T-helper 9 cell (primary cell): ENCODE measurements at places on chromosomes 7 and 10.
A peak's percentile ranks its signal among the peaks of the same experiment; 100 is the strongest.

DNA sequence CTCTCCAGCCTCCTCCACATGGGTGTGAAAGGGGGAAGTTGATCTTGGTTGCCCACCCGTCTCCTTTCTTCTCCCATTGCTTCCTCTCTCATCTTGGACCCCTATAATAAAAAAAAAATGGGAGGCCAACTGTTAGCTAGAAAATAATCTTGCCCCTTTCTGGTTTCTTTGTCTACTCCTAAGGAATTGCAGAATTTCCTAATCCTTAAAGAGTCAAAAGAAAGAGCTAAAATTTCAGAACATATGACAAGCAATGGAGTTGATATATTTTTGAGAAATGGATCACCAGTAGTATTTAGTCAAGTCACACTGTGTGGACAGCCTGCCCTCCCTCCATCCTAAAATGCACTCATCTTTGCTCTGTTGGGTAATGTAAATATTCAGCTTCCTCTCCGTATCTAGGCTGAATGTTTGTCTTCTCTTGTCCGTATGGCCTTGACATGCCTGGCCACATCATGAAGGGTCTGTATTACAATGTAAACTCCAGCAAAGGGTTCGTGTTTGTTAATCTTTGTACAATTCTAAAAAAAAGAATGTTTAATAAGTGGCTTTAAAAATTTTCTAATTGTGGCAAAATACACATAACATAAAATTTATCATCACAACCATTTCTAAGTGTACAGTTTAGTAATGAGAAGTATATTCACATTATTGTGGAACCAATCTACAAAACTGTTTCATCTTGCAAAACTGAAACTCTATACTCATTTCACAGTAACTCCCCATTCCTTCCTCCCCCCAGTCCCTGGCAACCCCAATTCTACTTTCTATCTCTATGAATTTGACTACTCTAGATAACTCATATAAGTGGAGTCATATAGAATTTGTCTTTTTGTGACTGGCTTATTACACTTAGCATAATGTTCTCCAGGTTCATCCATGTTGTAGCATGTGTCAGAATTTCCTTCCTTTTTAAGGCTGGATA, 71.5 kb downstream of the ZNF92 start:
- no peak for DNase-seq

DNA sequence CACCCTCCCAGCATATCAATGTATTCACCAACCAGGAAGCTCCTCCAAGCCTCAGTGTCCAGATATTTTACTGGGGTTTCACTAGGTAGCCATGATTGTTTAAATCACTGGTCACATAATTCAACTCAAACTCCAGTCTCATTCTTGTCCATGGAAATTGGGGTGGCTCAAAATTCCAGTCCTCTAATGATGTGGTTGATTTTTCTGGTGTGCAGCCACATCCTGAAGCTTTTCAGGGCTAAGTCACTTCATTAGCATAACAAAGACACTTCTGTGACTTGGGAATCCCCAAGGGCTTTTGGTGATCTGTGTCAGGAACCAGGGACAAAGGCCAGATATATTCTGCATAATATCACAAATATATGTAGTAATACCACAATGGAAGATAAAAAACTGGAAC, 786.9 kb upstream of the IGFBP3 start:
- DNase-seq, result no peak

DNA sequence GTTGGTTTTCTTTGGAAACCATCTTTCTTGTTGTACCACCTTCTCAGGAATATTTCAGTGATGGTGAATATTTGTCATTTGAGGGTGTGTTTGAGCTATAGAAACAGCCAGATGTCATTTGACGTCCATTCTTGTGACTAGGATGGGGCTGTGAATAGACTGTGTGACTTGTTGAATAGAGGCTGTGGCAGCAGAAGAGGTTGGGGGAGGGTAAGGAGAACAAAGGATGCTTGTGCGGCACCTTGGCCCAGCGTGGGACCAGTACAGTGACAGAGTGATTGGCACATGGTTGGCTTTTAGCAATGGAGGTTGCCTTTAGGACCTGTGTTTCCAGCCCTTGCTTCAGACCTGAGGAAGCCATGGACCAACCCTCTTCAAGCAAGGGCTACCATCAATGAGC, 11.3 kb downstream of the DMBT1 start:
- no peak for DNase-seq

GRCh38 chr10:15725603-15726002, 5.9 kb upstream of the ITGA8 start:
- no peak for DNase-seq

- DNase-seq, result no peak
Measured at GRCh38 chr7:96663457-96663856, 46.2 kb downstream of the SEM1 start.

DNA sequence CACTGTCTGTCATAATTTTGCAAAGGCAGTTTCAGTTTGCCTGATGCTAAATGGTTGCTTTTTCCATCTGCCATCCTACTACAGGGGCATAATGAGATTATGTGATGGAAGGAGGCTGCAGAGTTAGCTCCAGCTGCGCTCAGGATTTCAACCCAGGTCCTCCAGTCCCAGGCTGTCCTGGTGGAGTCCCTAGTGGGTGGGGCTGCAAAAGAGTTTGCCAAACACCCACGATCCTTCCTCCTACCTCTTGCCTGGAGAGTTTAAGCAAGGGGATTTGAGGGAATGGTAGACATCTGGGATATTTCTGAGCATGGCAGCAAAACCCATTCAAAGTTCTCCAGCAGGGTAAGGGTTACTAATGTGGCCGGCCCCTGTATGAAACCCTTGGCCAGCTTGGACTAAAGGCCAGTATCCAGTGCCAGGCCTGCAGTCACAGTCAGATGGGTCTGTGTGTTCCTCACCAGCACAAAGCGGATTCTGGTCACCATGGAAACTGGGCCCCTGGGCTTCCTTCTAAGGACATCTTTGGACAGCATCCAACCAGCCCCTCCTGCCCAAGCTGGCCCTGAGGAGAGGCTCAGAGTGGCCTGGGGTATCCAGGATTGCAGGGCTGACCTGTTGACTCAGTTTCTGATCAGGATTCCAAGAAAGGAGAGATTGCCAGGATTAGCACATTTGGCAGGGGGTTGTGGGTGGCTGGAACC, 42.7 kb upstream of the CHST3 start:
- no peak for DNase-seq

- DNase-seq, result no peak
Measured at GRCh38 chr10:28777911-28778310, 100.6 kb downstream of the BAMBI start.

DNA sequence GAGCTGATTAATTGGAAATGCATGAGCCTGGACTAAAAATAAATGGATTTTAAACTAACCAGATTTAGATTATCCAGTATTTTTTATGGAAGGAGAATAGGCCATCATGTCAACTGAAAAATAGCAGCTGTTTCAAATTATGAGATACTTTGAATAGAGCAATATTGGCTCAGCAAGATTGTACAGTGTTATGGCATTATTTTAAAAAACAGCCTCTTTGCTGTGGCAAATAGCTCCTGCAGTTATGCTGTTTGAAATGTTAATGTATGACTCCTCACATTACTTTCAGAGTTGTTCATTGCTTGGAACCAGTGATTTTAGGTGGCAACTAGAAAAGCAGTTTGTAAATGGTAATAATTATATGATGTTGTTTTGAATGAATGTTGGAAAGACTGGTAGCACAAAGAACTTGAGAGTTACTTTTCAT, 244.5 kb downstream of the KIAA1217 start:
- DNase-seq, result no peak

DNA sequence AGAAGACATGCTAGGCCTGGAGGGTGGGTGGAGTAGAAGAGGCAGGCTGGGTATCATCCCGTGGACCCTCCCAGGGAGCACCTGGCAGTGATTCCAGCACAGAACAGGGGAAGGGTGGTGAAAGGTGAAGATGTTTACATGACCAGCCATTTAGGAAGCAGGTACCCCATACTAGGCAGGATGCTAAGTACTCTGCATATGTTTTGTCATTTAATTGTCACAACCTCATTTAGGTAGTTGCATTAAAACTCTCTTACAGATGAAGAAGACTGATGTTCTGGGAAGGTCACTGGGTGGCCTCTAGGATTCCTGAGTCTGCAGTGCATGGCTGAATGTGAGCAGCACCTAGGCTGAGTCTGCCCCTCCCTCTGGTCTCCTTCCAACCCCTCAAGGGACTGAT, 15.2 kb downstream of the ITPRIP start:
- DNase-seq, result no peak

DNA sequence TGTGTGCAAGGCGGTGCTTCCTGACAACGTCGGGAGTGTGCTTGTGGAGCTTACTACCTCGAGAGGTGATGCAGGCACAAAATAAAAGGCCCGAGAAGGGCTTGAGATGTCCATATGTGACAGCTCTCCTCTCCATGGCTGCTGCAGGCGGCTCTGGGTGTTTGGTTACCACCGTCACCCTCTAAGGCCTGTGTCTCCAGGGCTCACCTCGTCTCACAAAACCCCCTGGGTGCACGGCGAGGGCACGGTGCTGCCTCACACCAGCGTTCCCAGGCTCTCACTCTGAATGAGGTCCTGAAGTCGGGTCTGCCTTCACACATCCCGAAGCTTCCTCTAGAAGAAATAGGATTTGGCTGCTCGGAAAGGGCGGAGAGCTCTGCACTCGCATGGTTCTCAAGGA, 32.9 kb downstream of the PROSER2 start:
- no peak for DNase-seq

DNA sequence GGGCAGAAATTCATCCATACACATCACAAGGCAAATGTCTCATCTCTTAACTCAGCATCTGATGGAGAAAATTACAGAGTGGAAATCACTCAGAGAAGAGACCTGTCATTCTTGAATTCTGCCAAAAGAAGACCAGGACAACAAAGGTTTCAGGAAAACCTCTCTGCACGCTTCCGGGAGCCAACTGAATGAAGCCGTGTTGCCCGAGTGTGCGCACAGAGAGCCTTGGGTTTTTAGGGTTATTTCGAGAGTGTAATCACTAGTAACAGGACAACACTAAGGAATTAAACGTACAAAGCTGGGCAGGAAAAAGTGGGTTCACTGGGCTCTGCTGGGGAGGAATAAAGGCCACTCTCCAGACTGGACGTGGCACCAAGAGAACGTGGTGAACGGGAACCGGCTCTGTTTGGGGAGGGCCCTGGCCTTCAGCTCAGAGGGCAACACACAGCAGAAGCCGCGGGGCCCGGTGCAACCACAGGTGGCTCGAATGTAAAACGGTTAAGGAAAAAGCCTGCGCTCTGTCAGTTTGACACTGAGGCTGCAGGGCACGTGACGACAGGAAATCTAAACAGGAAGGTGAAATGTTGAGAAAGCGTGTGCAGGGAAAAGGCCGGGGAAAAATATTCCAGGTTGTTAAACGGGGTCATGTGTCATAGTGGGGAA, 331.5 kb downstream of the DNAJB6 start:
- no peak for DNase-seq

DNA sequence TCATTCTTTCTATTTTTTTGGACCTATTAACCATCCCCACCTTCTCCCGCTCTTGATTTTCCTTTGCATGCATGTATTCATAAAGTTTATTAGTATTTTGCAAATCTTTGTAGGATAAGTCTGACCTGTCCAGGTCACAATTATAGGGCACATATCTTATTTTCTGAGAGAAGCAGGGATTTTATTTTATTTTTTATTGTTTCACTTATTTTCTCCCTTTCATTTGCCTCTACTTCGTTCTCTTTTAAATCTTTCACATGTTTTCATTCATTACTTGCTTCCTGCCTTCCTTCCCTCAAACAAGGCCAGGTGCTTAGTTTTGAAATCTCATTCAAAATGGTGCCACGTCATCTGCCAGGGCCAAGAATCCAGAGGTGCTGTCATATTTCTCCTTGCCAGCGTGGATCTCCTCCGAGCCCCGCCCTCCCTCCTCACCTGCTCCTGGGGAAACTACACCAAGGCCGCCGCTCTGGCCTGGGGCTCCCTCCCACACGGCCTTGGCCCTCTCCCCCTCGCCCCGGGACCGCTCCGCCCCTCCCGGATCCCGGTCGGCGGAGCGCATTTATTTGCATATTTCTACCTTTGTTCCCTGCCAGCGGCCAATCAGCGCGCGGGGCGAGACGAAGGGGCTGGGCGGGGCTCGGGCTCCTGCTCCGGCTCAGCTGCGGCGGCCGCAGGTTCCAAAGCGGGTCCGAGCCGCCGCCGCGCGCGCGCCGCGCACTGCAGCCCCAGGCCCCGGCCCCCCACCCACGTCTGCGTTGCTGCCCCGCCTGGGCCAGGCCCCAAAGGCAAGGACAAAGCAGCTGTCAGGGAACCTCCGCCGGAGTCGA, at the start of gene TSPAN13:
Gene TSPAN13, plus strand, starts transcription at position 654 of the 830 bp plus-strand sequence. CDS start 213 bp downstream, outside the sequence.
- DNase-seq, result peak; percentile 20

DNA sequence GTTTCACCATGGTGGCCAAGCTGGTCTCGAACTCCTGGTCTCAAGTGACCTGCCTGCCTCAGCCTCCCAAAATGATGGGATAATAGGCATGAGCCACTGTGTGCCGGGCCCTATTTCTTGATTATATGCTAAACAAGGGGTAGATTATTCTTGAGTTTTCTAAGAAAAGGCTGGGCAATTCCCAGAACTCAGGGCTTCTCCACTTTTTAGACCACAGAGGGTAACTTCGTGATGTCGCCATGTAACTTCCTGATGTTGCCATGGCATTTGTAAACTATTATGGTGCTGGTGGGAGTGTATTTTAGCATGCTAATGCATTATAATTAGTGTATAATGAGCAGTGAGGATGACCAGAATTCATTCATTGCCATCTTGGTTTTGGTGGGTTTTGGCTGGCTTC, 35.8 kb downstream of the OTUD1 start:
- no peak for DNase-seq

GRCh38 chr10:98577578-98577977, 130.8 kb upstream of the HPS1 start:
- no peak for DNase-seq

DNA sequence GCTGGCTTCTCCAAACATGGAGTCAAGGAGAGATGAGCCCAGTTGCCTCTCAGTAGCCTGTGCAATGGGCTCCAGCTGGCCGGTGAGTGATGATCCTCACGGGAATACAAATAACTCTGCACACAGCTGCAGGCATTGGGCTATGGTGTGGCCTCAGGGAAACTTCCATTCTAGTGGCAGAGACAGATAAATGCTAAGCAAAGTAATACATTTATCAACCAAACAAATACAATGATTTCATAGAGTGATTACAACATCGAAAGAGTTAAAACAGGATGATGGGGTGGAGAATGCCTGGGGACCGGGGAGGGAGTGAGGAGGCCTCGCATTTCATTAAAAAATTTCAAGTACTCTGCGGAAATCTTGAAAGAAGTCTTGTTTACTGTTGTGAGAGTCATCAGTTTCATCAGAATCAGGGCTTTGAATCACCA, 15.0 kb upstream of the AKR1B1 start:
- no peak for DNase-seq

DNA sequence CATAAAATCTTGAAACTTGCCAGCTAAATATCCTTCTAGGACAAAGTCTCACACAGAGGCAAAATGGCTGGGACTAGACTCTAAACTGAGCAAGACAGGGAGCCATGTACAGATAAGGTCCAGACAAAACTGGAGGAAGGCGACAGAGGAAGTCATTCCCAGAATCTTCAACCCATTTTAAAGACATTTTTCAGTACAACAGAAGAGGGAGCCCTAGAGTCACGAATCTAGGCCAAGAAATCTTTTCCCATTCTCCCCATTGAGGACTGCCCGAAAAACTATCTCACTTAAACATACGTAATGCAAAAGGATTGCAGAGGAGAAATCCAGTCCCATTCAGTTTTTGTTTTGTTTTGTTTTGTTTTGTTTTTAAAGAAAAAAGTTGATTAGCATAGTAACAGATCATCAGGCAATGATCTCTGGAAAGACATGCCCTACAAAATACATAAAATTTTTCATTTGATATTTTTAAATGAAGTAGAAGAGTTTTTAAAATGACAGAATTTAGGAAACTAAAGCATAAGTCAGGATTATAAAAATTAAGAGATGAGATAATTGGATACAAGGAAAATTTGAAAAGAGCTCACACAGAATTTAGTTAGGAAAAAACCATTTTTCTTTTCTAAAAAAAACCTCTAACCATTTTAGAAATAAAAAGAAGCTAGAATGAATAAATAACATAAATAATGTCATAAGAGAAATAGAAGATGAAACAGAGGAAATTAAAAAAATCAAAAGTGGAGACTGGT, 16.9 kb upstream of the PRF1 start:
- DNase-seq, result no peak
